ENCODE measurements at places on chromosomes 1 and 21. TPM values are rescaled to one million over a fixed set of nuclear protein-coding genes. Genes with fewer than 3 reads are reported as not detected.

The LCE3E gene
- not detected for total RNA-seq

The C1orf210 gene
- not detected for total RNA-seq

The SPATA21 gene
- total RNA-seq: not detected

The ANKRD45 gene
- 1.8 TPM for total RNA-seq

All from articular chondrocyte of knee joint (primary cell).